ENCODE measurements at places on chromosomes 6 and 20. TPM values are rescaled to one million over a fixed set of nuclear protein-coding genes. Genes with fewer than 3 reads are reported as not detected.

DNA sequence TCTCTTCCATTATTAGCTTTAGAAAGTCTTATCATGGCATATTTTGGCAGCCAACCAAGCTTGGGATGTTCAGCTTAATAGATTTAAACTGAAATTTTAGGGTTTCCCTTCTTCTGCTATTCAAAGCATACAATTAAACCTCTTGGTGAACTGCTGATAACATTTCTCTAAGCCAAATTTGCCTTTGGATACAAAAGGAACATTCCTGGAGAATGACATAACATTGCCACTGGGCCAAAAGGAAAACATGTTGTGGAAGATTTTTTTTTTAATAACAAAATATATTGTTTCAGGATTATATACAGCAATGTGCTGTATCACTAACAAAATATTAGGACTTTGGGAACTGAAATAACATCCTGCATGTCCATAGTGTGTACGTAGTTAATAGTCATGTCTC lies 215.1 kb upstream of the TBX18 start:
- DNase-seq: peak; percentile 40

GRCh38 chr6:5087389-5087788 lies 2.2 kb downstream of the PPP1R3G start:
- DNase-seq: no peak

DNA sequence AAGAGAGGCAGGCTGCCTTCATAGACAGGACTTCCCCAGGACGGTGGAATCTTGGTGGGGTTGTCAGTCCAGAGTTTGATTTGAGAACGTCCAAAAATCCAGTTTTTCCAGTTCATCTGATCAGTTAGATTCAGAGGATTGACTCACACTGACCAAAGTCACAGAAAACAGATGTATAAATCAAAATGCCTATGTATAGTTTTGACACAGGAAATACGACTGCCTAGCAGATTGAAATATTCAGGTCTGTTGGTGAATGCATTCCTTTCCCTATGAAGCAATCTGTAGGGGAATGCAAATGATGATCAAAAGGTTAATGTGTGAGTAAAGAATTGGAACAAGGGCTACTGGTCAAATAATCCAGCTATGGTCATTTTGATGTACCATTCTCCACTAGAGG lies 29.7 kb upstream of the GFOD1 start:
- peak; percentile 34 for DNase-seq

CST7 gene
- not detected for polyA plus RNA-seq

DNA sequence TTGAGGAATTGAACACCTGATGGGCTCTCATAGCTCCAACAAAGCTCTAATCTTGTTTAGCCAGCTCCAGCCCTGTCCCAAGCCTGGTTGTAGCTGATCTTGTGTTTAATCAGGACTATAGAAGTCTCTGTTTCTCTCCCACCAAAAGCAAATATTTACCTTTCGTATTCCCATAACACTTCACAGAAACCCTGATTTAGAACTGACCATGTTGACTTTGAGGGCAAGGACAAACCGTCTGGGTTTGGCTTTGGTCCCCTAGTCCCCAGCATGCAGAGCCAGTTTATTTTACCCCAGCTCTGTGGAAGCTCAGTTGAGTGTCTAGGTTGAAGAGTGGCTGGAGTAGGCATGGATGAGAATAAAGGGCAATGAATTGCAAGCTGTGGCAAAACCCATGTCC lies 18.0 kb upstream of the SIM1 start:
- no peak for DNase-seq

DNA sequence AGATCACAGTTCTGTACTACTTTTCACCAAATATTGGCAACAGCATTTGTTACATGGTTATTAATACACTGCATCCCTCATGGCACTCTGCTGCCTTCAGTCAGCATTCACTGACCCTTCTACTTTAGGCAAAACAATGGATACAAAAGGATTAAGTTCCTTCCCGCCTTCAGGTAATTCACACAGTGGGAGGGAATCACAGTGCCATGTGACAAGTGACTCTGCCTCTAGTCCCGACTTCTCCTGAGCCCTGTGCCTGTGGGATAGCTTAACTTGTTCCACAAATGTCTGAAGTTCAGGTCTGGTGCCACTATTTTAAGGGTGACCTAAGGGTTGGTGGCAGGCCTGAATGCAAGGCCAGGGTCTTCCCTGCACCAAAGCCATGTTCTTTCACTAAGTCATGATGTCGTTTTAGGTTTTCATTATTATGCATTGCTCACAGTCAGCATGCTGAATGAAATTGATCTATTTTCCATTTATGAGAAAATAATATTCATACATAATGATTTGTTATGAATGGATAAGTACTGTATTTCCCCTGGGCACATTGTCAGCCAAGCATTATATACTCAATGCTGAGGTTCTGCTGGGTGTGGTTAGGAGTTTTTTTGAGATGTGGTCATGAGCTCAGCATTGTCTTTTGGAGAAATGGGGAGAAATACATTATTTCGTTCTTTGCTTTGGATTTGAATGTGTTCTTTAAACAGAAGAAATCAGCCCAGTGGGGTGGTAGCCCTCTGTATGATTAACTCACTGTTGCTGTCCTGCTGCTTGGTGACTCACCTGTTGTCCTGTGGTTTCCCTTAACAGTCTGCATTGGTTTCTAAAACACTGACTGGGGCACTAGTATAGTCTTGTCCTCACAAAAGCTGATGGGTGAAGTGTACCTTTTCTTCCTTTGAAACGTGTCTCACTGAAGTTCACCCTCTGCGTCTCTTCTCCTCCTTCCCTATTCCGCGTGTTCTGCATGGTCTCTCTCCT lies 66.4 kb downstream of the AFDN start:
- DNase-seq: peak; percentile 63

DEFB132 gene
- not detected for polyA plus RNA-seq

FAM209B gene
- polyA plus RNA-seq: 0.17 TPM

DNA sequence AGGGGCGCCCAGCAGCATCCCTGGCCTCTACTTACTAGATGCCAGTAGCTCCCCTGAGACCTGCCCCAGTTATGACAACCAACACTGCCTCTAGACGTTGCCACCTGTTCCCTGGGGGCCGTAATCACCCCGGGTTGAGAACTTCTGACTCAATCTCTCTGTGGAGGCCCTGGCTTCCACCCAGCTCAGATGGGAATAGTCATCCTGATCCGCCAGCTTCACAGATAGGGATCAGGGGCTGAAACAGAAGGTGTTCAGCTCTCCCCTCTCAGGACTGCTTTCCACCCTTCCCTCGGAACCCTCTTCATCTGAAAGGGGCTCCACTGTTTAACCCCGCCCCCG lies 3.3 kb downstream of the CAPN11 start:
- peak; percentile 59 for DNase-seq

GRCh38 chr6:45930420-45931040 lies 85.1 kb downstream of the CLIC5 start:
- peak; percentile 68 for DNase-seq

- DNase-seq: no peak
Observed at GRCh38 chr6:48777411-48777810, 666.4 kb upstream of the PTCHD4 start.

GRCh38 chr6:131937703-131938631 lies 13.2 kb downstream of the CCN2 start:
- DNase-seq: peak; percentile 63

KCNK16 gene
- not detected for polyA plus RNA-seq

- DNase-seq: no peak
Observed at GRCh38 chr20:54227241-54227640, 19.4 kb downstream of the PFDN4 start.

- DNase-seq: no peak
Observed at GRCh38 chr20:9689041-9689440, 149.8 kb downstream of the PAK5 start.

DNA sequence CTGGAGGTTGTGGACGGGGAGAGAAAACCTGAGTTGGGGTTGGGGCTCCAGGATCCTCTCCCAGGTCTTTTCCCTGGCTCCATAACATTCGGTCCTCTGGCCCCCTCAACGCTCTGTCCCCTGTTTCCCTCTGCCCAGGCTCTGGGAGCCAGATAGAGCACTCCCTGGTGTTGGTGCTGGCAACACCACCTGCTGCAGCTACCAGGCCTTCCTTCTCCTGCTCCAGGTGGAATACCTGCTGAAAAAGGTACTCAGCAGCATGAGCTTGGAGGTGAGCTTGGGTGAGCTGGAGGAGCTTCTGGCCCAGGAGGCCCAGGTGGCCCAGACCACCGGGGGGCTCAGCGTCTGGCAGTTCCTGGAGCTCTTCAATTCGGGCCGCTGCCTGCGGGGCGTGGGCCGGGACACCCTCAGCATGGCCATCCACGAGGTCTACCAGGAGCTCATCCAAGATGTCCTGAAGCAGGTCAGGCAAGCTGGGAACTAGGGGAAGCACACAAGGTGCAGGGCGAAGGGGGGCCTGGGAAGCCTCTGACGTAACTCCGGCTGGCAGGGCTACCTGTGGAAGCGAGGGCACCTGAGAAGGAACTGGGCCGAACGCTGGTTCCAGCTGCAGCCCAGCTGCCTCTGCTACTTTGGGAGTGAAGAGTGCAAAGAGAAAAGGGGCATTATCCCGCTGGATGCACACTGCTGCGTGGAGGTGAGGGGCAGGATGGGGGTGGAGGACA lies 14.6 kb downstream of the DEF6 start:
- DNase-seq: no peak

DNA sequence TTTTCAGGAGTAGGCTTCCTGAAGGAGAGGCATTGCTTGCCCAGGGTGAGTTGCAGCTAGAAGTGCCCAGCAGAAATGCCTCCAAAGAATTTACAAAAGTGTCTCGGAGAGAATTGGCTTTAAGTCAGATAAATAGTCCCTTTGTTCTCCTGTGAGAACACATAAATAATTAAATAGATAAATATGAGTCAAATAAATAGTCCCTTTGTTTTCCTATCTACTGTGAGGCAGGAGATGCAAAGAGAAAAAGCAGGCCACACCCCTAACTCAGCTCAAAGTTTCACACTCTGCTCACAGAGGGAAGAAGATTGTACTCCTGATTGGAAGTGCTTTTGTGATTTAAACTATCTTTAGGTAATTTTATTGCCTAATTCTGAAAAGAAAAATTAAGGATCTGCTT lies 180.7 kb upstream of the PRSS16 start:
- DNase-seq: no peak

DNA sequence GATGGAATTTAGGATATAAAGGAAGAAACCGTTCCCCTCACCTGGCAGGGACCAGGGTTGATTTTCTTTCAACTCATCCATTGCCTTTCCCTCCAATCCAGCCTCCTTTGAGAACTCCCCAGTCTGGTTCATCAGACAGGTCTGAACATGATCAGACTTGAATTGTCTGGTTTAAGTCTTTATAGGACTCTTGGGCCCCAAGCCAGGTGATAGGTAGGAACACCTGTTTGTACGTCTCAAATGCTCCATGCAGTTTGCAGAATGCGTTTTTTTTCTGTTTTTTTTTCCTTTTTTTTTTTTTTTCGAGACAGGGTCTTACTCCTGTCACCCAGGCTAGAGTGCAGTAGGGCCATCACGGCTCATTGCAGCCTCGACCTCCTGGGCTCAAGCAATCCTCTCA lies 4.1 kb upstream of the CEP250 start:
- no peak for DNase-seq

BACH2 gene
- polyA plus RNA-seq: 2.2 TPM

DNA sequence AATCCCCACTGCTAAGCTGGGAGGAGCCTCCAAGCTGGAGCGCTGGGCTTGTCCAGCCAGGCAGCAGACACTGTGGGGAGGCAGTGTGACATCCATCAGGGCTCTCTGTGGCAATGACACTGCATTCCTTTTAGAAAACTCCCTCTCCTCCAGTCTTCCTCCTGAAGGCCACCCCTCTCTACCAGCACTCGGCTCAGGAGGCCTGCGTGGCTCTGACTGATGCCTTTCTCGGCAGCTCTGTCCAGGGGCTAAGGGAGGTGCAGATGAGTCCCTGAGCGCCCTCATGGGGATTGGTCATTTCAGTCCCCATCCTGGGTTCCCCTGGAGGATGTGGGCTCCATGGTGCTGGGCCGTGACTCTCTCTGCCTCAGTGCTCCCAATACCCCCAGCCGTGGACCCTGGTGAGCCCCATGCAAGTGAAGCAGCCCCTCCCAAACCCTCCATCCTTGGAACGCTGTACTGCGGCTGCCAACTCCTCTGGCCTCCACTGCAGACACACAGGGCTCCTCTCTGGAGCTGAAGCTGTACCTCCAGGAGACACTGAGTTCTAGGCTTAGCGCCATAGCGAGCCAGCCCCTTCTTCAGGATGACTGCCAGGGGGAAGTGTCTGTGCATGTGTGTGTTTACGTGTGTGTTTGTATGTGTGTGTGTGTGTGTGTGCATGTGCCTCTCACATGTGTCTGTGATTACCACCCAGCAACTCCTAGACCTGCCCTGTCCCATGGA lies 209.6 kb downstream of the ERMARD start:
- DNase-seq: no peak

DNA sequence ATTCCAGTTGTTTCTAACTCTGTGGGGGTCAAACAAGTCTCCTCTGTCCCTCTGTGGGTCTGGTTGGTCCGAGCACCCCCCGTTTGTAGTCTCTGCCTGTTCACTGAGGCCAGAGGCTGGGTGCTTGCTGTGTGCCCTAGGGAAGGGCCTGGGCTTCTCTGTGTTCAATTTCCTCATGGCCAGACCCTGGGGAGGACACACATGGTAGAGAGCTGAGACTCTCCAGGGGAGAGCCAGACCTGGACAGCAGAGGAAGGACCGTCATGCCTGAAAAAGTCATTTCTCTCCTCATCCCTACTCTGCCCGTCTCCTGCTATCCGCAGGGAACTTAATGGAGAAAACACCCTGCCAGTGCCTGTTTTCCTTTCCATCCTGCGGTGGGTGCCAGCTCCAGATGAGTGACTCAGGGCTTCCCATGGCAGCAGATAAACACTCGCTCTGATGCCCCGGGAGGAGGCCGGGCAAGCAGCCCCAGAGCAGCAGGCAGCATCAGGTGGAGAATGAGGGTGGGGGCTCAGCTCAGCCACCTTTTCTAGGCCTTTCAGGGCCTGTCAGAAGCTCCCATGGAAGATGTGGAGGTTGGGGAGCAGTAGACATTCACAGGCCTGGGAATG lies 51.9 kb downstream of the SNAI1 start:
- no peak for DNase-seq

MROH8 gene
- 2.9 TPM for polyA plus RNA-seq

PPDPF gene
- 34.0 TPM for polyA plus RNA-seq

DNA sequence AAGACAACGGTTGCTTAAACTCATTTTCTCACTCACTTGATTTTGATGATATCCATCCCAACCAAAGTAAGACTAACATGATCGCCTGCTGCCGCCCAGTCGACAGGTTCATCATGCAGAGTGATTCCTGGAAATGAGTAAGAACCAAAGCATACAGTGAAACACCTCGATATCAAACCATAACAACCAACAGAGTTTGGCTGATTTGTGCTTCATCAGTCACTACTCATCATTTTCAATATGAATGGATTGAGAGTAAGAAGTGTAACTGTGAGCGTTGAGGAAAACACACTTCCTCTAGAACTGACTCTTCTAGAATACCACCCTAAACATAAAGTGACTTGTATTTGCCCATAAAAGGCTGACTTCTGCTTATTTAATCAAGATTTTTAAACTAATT lies 29.2 kb upstream of the ALDH8A1 start:
- no peak for DNase-seq

- peak; percentile 11 for DNase-seq
Observed at GRCh38 chr6:104771258-104771832, 88.4 kb downstream of the HACE1 start.

EEF1A2 gene
- 0.46 TPM for polyA plus RNA-seq

- peak; percentile 77 for DNase-seq
Observed at GRCh38 chr20:5735845-5736510, 14.2 kb upstream of the SHLD1 start.

MUCL3 gene
- not detected for polyA plus RNA-seq

- DNase-seq: no peak
Observed at GRCh38 chr6:165266621-165267020, 42.8 kb downstream of the C6orf118 start.

KCNK5 gene
- 0.02 TPM for polyA plus RNA-seq
